Activated gamma-delta T cell (primary cell): ENCODE measurements at places on chromosomes 6 and 20.

GRCh38 chr6:105097288-105097687 is 82.5 kb downstream of the POPDC3 start:
- no peak for DNase-seq

GRCh38 chr20:53964501-53965253 is 105.7 kb downstream of the BCAS1 start:
- DNase-seq, result no peak

GRCh38 chr6:115319823-115320222 is 740.9 kb downstream of the FRK start:
- no peak for DNase-seq

GRCh38 chr6:127381384-127381783 is 38.0 kb upstream of the ECHDC1 start:
- DNase-seq, result no peak

DNA sequence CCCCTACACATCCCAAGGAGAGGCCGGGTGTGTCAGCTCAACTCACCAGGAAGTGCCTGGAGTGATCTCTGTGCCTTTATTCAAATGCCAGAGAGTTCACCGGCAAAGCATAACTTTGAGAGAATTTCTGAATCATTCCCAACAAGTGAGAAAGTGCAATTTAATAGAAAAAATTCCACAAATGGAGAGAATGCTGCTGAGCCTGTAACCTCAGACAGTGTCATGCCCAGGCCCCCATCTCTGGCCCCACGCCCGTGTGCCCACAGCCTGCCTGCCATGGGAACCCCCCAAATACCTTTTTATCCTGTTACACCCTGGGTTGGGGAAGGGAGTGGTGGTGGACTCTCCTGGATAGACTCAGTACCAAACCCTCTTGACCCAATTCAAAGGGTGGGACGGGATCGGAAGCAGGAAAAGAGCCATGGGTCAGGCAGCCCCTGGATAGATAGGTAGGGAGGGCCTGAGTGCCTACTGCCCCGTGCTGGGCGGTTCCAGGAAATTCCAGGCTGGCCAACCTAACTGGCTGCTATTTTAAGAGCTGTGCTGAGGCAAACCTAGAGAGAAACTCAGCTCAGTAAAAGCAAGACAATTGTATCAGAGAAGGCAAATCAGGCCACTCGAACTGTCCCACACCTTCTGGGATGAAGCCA is 179.0 kb upstream of the FOXA2 start:
- DNase-seq, result no peak
